H9 (cell line): ENCODE measurements at places on chromosomes 13 and 19. TPM values are rescaled to one million over a fixed set of nuclear protein-coding genes. Genes with fewer than 3 reads are reported as not detected.

The PSG3 gene
- not detected in 2 replicates for total RNA-seq

The SLC25A42 gene
- total RNA-seq: 3.6 and 3.7 TPM in 2 replicates

The WTIP gene
- 32.5 and 35.1 TPM in 2 replicates for total RNA-seq

The PSG1 gene
- total RNA-seq: not detected in 2 replicates

The MCEMP1 gene
- 0.13 TPM in 1 of 2 replicates, not detected in the other for total RNA-seq

The KMT5C gene
- total RNA-seq: 53.7 and 54.5 TPM in 2 replicates

The NLRP9 gene
- total RNA-seq: not detected in 2 replicates

The TJP3 gene
- total RNA-seq: 27.3 and 27.9 TPM in 2 replicates

The LHB gene
- total RNA-seq: not detected in 2 replicates

The CDK8 gene
- 16.2 and 18.1 TPM in 2 replicates for total RNA-seq

The HIPK4 gene
- 0.15 TPM in 1 of 2 replicates, not detected in the other for total RNA-seq

The ZNF555 gene
- total RNA-seq: 7.5 and 7.8 TPM in 2 replicates

The FCER2 gene
- total RNA-seq: not detected in 2 replicates

The SLC7A9 gene
- not detected in 2 replicates for total RNA-seq

The NLRP11 gene
- not detected in 2 replicates for total RNA-seq

The RFPL4A gene
- not detected in 2 replicates for total RNA-seq

The KIR2DL3 gene
- total RNA-seq: not detected in 2 replicates

The APOC4 gene
- total RNA-seq: not detected in 2 replicates

The MBD3L3 gene
- total RNA-seq: not detected in 2 replicates

The ZNF85 gene
- total RNA-seq: 24.5 and 26.8 TPM in 2 replicates

The PGLYRP2 gene
- total RNA-seq: not detected in 2 replicates

The ZNF709 gene
- 2.1 and 3.8 TPM in 2 replicates for total RNA-seq

The SAFB gene
- 107 and 110 TPM in 2 replicates for total RNA-seq

The ATP5F1D gene
- 179 and 191 TPM in 2 replicates for total RNA-seq

The NEK5 gene
- total RNA-seq: 0.26 TPM in 1 of 2 replicates, not detected in the other

The NKPD1 gene
- total RNA-seq: 0.17 and 0.46 TPM in 2 replicates

The METTL21C gene
- not detected in 2 replicates for total RNA-seq

The ELSPBP1 gene
- not detected in 2 replicates for total RNA-seq

The PLIN4 gene
- 0.90 and 1.1 TPM in 2 replicates for total RNA-seq

The FLT3LG gene
- 2.1 and 2.6 TPM in 2 replicates for total RNA-seq

The PSG2 gene
- not detected in 2 replicates for total RNA-seq

The FRY gene
- total RNA-seq: 4.8 and 5.2 TPM in 2 replicates

The ADAT3 gene
- total RNA-seq: 12.2 and 12.9 TPM in 2 replicates

The CLEC4M gene
- not detected in 2 replicates for total RNA-seq
